COLO829 (cell line): ENCODE measurements at places on chromosomes 13 and 19.

GRCh38 chr19:13613447-13613846, 107.2 kb upstream of the CACNA1A start:
- no peak for DNase-seq

DNA sequence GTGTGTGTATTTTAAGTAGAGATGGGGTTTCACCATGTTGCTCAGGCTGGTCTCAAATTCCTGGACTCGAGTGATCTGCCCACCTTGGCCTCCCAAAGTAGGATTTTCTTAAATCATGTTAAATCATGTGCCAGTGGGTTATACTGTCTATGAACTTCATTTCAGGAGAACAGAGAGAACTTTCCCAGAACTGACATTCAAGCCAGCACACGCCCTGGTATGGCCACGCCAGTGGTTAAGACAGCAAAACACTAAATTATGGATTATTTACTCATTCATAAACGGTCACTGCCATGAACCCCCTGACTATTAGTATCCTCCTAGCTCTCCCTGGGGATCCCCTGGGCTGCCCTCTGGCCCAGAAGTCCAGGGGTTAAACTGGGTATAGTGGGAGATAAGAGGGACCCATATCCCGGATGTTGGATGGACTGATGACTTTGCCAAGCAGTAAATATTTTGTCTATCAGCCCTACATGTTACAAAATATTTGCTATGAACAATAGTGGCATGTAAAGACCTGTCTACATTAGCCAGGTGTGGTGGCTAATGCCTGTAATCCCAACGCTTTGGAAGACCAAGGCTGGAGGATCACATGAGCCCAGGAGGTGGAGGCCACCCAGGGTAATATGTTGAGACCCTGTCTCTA, 16.1 kb upstream of the STRN4 start:
- no peak for DNase-seq

GRCh38 chr19:55962186-55962585, 14.6 kb downstream of the NLRP8 start:
- DNase-seq = no peak

DNA sequence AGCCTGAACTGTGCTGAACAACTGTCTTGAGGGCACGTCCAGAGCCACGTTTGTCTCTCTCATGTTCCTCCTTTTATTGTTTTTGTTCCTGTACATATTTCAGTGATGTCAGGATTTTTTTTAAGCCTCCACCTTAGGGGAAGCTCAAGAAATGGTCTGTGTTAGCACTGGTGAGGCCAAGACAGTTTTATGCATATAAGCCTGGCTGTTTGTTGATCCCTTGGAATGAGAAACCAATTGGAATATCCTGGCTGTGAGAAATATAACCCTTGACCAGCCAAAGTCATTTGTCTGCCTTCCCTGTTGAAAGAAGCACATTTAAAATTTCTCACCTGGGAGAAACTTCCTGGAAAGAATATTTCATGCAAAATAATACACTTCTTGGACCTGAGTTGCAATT, 115.8 kb downstream of the DNAJC15 start:
- DNase-seq = no peak
